Thymus (tissue), 14 donors: ENCODE measurements at places on chromosomes 2 and 18.

- no peak for DNase-seq
Measured at GRCh38 chr2:85705680-85706039, 11.5 kb downstream of the GNLY start.

- no peak for DNase-seq
Measured at GRCh38 chr2:85959185-85959584, 70.4 kb upstream of the ST3GAL5 start.

GRCh38 chr18:68181956-68182355 lies 533.0 kb downstream of the TMX3 start:
- DNase-seq: no peak

- DNase-seq: no peak
Measured at GRCh38 chr2:197184959-197185586, 125.5 kb downstream of the ANKRD44 start.

DNA sequence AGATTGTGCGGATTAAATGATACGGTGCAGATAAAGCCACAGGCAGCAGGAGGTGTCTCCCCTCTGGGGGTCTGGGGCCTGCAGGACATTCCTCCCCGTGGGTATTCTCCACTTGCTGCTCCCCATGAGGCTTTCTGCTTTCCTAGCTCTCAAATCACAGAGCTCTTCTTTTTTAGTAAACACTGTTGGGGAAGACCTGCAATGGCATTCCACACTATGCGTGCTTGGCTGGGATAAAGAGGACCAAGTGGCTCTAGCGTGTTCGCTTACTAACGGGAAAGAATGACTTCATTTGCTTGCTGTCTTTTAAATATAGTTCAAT lies 146.5 kb downstream of the DDX1 start:
- DNase-seq: no peak

DNA sequence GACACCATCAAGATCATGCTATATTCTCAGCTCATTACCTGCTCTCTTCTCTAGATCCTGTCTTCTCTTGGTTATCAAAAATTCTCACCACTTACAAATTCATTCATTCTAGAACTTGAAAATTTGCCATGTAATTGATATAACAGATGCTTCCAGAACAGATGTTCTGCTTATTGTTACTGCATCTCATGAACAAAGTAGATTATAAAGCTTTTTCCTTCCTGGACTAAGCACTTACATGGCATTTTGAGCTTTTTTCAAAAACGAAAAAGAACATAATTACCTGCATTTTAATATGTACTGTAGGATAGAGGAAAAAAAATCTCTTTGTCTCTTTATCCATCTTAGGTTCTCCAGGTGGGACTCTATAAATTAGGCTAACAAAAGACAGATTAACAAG lies 79.6 kb upstream of the CREB1 start:
- DNase-seq: no peak

- DNase-seq: no peak
Measured at GRCh38 chr2:3756306-3756705, 52.9 kb downstream of the DCDC2C start.

GRCh38 chr2:177187631-177188312 lies 24.8 kb upstream of the HNRNPA3 start:
- no peak for DNase-seq

DNA sequence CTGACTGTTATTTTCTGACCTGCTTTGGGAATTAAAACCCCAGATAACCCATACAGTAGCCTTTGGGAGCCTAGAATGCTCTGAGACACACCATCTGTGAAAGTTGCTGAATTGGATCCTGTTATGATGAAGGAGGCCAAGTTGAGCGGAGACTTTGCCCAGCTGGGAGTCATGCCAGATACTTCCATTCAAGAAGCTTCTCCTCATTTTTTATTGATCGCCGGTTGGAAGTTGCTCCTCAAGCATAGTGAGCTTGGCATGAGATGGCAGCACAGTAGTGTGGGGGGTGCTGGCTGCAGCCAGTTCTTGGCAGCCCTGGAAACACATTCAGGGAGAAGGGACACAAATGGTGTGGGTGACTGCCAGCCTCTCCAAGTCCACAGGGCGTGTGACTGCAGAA lies 270.7 kb upstream of the NRP2 start:
- no peak for DNase-seq

DNA sequence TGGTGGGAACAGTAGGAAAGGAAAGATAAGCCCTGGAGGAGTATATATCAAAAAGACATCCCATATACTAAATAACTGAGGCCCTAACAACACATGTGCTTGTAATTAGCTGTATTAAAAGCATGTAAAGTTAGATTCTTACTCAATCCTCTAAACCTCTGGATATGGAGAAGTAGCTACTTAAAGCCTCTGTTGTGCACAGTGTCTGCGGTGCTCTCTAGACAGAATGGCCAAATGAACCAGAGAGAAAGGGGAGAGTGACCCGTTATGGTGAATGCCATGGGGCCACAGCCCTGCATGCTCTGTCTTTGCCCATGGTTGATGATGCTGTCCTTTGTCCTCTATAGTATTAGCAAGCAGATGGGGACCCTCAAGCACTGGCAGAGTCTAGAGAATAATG lies 104.4 kb upstream of the SLC8A1 start:
- no peak for DNase-seq

DNA sequence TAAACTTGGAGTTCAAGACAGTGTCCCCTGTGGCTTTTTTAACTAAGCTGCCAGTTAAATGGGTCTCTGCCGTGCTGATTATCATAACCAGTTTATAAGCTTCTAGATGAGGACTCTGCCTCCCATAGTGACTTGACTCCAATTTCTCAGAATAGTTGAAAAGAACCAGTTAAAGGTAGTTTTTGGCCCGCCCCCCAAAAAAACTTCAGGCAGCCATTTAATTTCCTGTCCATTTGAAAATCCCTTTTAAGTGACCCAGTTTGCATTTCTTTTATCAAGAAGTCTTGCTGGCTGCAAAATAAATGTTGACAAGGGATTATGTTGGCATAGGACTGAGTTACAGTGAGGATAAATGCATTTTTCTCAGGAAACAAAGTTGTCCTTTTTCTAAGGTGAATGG lies 2.3 kb downstream of the SLC20A1 start:
- DNase-seq: no peak

GRCh38 chr2:24676493-24676892 lies 116.7 kb downstream of the PTRHD1 start:
- no peak for DNase-seq

DNA sequence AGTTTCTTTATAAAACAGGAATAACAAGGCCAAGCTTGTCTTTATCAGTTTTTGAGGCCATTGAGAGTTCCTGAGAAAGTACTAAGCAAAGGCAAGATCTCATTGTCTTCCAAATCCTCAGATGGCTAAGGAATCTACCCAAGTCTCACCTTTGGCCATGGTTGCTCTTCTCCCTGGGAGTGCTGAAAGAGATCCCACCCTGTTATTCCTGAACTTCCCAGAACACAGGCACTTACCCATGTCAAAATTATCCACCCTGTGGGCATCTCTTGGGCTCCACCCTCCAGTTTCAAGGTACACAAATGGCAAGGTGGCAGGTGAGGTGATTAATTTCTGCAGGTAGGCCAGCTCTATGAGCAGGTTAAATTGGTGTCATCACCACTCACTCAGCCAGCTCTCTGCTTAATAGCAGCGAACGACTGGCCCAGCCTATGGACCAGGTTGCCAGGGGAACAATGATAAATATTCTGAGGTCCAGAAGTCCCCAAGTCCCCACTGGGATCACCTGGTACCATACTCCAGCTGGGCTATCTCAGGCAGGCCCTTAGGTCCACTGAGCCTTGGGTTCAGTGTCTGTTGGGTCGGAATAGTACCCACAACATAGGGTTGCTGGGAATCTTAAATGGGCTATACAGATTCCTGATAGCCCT lies 2.3 kb upstream of the SPRED2 start:
- no peak for DNase-seq

GRCh38 chr2:149908726-149909683 lies 321.4 kb upstream of the MMADHC start:
- no peak for DNase-seq

- no peak for DNase-seq
Measured at GRCh38 chr18:3248658-3249359, 1.2 kb downstream of the MYL12A start.

DNA sequence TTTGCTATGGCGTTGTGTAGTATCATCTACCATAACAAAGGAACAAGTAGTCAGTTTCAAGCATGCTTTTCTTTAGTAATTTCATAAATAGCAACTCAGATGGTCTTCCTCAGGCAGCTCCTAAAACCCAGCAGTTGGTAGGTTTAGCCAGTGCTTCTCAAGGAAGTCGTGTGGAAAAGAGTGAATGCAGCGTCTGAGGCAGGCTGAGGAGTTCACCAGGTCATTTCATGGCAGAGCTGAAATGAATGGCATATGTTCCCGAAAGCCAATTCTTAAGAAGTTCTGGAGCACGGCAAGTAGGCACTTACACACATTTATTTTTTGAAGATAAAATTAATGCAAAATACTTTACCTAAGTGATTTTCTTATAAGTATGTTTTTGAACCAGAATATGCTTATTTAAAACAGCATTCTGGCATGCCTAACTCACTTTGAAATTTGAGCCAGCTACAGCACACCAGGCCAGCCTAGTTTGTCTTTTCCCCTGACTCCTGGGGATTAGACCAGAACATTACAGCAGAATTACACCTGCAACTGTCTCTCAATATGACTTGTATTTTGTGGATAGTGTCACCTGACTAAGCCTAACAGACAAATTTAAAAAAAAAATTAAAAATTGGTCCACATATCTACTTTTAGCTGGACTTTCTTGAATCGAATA lies 62.2 kb downstream of the OSBPL6 start:
- DNase-seq: no peak

DNA sequence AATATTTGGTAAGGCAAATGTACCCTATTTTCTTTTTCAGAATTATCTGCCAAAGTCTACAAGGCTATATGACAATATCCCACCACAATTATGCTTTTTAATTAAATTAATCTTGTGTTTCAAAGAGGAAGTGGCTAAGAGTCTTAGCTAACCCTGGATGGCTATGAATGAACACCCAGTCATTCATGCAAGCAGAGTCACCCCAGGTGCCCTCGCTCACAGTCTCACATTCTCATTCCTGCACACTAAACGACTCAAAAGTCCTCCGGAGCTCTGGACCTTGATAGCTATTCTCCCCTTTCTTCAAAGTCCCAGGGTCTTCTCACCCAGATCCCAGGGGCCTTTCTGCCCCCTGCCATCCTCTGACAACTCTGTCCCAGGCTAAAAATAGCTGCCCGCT lies 42.1 kb upstream of the MRPL19 start:
- no peak for DNase-seq

GRCh38 chr18:24488824-24489493 lies 28.5 kb downstream of the HRH4 start:
- peak; percentile 13 for DNase-seq

DNA sequence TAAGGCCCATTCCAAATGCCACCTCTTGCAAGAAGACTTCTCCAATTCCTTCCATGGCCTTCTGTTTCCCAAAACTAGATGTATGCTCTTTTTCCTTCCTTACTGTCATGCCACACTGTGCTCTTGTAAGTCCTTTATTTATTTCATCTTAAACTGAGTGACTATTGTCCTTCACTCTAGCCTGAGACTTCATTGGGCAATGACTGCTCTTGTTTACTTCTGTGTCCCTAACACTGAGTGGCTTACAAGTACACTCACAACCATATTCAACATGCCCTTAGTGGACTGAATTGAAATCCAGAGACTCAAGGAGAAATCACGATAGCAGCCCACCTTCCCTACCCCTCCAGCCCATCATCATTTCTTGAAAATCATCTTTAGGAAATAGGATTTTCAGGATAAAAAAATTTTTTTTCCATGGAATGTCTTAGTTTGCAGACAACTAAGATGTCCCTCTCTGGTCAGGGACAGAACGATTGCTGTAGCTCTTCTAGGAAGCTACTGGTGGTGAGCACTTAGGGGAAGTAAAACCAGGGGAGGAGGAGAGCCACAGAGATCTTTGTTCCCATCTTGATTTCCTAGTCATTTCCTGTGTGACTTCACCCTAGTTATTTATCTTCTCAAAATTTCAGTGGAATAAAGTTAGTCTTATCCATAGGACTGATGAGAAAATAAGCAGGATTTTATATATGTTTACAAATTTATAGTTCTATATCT lies 80.7 kb downstream of the CYRIA start:
- DNase-seq: no peak

GRCh38 chr2:28717339-28717758 lies 34.3 kb upstream of the PPP1CB start:
- no peak for DNase-seq
